ENCODE measurements at places on chromosomes 7 and 10.
A peak's percentile ranks its signal among the peaks of the same experiment; 100 is the strongest.

GRCh38 chr10:44921506-44921905, 10.4 kb downstream of the TMEM72 start:
- DNase-seq = no peak

DNA sequence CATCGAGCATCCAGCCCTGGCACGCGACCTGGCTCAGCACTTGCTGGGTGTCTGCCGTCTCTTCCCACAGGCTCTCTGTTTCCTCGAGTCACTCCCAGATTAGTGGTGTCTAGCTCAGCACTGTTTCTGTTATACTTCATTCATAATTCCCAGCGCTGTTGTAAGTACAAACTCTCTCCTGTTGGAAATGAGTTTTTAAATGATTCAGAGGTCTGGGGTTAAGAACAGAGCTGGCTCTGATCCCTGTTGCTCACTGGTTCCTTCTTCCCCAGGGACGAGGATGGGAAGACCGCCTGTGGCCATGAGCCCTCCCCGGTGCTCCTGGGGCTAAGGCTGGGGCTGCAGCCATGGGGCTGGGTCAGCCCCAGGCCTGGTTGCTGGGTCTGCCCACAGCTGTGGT, 17.3 kb upstream of the C10orf95 start:
- DNase-seq = no peak

GRCh38 chr10:48683868-48684267, 805 bp upstream of the WDFY4 start:
- DNase-seq = no peak

- DNase-seq = no peak
These were observed 38.5 kb upstream of the KDM7A start for GRCh38 chr7:140215281-140215680.

GRCh38 chr10:112821663-112822062, 128.4 kb upstream of the TCF7L2 start:
- DNase-seq = peak; percentile 23
